Epithelial cell of proximal tubule (primary cell): ENCODE measurements at places on chromosomes 4 and X. TPM values are rescaled to one million over a fixed set of nuclear protein-coding genes. Genes with fewer than 3 reads are reported as not detected.

The PDK3 gene
- 6.7 and 13.6 TPM in 2 replicates for total RNA-seq

The CNOT6L gene
- 5.7 and 8.6 TPM in 2 replicates for total RNA-seq

The SLC39A8 gene
- total RNA-seq, result 6.6 and 18.9 TPM in 2 replicates

The DDX53 gene
- total RNA-seq, result not detected in 2 replicates

The GIMD1 gene
- not detected in 2 replicates for total RNA-seq

The SMARCA1 gene
- 20.1 and 38.9 TPM in 2 replicates for total RNA-seq

The RAB33A gene
- 0.63 TPM in 1 of 2 replicates, not detected in the other for total RNA-seq

The SSX2 gene
- total RNA-seq, result not detected in 2 replicates

The FGF13 gene
- total RNA-seq, result 2.5 and 4.2 TPM in 2 replicates

The PABPC5 gene
- total RNA-seq, result 1.3 and 2.0 TPM in 2 replicates

The BMP2K gene
- total RNA-seq, result 11.8 and 19.2 TPM in 2 replicates

The UGT2B17 gene
- total RNA-seq, result not detected in 2 replicates

The BGN gene
- 0.69 TPM in 1 of 2 replicates, not detected in the other for total RNA-seq

The VCX2 gene
- total RNA-seq, result not detected in 2 replicates

The CXorf65 gene
- not detected in 2 replicates for total RNA-seq

The TEX13C gene
- total RNA-seq, result not detected in 2 replicates

The ZNF330 gene
- total RNA-seq, result 27.4 and 33.3 TPM in 2 replicates

The RAB40A gene
- total RNA-seq, result 0.07 and 0.23 TPM in 2 replicates

The PLAC8 gene
- 1.7 and 8.4 TPM in 2 replicates for total RNA-seq

The DMRTC1 gene
- not detected in 2 replicates for total RNA-seq

The SLC10A4 gene
- 0.36 TPM in 1 of 2 replicates, not detected in the other for total RNA-seq

The IBSP gene
- total RNA-seq, result not detected in 2 replicates

The CYBB gene
- total RNA-seq, result not detected in 2 replicates

The PIR gene
- 12.7 and 16.1 TPM in 2 replicates for total RNA-seq

The RHOH gene
- not detected in 2 replicates for total RNA-seq

The IL15 gene
- 3.7 and 7.7 TPM in 2 replicates for total RNA-seq

The NDST4 gene
- not detected in 2 replicates for total RNA-seq

The RTL3 gene
- total RNA-seq, result 0.06 and 4.9 TPM in 2 replicates

The ZFP92 gene
- total RNA-seq, result 0.06 and 0.14 TPM in 2 replicates

The EFHC2 gene
- total RNA-seq, result 0.81 TPM in 1 of 2 replicates, not detected in the other

The SEL1L3 gene
- 31.2 and 54.4 TPM in 2 replicates for total RNA-seq

The TMSB4X gene
- total RNA-seq, result 5,522 and 5,862 TPM in 2 replicates

The PRRG3 gene
- not detected in 2 replicates for total RNA-seq

The KCTD8 gene
- total RNA-seq, result not detected in 2 replicates

The IDH3G gene
- 62.2 and 91.4 TPM in 2 replicates for total RNA-seq

The CHRDL1 gene
- total RNA-seq, result 22.1 and 56.2 TPM in 2 replicates

The NWD2 gene
- total RNA-seq, result not detected in 2 replicates

The SPACA5 gene
- 0.51 TPM in 1 of 2 replicates, not detected in the other for total RNA-seq

The MSN gene
- total RNA-seq, result 299 and 385 TPM in 2 replicates

The ATOH1 gene
- total RNA-seq, result not detected in 2 replicates

The CFAP99 gene
- not detected in 2 replicates for total RNA-seq

The NPY1R gene
- total RNA-seq, result 0.40 and 3.3 TPM in 2 replicates

The BLOC1S4 gene
- 22.0 and 26.6 TPM in 2 replicates for total RNA-seq

The TBC1D8B gene
- total RNA-seq, result 1.2 and 1.7 TPM in 2 replicates

The CXCL9 gene
- total RNA-seq, result not detected in 2 replicates

The SLIT2 gene
- 1.4 and 2.5 TPM in 2 replicates for total RNA-seq

The DLG3 gene
- 28.8 and 31.6 TPM in 2 replicates for total RNA-seq

The CSAG3 gene
- total RNA-seq, result not detected in 2 replicates

The DGKK gene
- under 0.01 TPM in 1 of 2 replicates, not detected in the other for total RNA-seq

The KLB gene
- not detected in 2 replicates for total RNA-seq

The VCX gene
- not detected in 2 replicates for total RNA-seq

The USP26 gene
- not detected in 2 replicates for total RNA-seq

The PPP1R2C gene
- not detected in 2 replicates for total RNA-seq

The JAKMIP1 gene
- not detected in 2 replicates for total RNA-seq

The ANOS1 gene
- 1.3 and 2.3 TPM in 2 replicates for total RNA-seq
